Activated naive CD4-positive, alpha-beta T cell treated with anti-CD3 and anti-CD28 coated beads for 36 hours (primary cell): ENCODE measurements at places on chromosomes 11 and 22.
A peak's percentile ranks its signal among the peaks of the same experiment; 100 is the strongest.

GRCh38 chr11:11788063-11788710, 53.6 kb upstream of the USP47 start:
- DNase-seq: no peak

- DNase-seq: no peak
Observed at GRCh38 chr11:86287468-86287796, 14.6 kb upstream of the HIKESHI start.

GRCh38 chr11:3123761-3124733, 41.1 kb downstream of the OSBPL5 start:
- DNase-seq: no peak

- peak; percentile 33 for DNase-seq
Observed at GRCh38 chr11:534396-535209, 773 bp downstream of the HRAS start.

- no peak for DNase-seq
Observed at GRCh38 chr11:91296629-91297028, 928.0 kb upstream of the FAT3 start.

DNA sequence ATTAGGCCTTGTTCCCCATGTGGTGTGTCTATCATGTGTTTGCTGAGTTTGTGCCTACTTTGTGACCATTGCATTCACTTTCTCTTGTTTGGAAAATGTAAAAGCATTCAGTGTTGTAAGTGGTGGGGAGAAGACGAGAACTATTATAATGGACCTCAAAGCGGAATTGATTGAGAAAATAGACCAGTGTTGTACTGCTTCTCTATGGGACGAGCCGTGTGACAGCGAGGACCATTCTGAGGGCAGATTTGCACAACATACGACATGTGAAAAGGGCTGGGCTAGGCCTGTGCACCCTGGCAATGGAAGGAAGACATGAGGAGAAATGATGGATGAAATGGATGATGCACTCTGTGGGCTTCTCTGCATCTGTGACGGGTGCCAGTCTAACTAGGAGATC, 233.5 kb downstream of the DSCAML1 start:
- DNase-seq: no peak

DNA sequence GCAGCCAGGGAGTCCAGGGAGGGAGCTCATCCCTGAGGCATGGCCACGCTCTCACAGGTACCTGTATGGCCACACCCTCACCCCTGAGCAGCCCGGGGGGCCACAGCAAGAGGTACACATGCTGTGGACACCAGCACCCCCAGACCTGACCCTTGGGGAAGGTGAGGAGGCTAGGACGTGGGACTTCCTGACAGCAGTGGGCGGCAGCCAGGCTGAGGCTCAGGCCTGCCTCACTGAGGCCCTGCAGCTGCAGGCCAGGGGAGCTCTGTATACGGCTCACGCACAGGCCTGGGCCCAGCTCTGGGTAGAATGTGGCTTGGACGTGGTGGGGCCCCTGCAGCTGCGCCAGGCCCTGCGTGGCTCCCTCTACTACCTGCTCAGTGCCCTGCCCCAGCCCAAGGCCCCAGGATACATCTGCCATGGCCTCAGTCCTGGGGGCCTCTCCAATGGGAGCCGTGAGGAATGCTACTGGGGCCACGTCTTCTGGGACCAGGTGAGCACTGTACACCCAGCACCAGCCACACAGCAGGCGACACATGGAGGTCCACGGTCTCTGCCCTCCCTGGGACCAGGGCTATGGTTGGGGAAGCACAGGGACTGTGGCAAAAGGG, 1.8 kb downstream of the PGGHG start:
- no peak for DNase-seq

DNA sequence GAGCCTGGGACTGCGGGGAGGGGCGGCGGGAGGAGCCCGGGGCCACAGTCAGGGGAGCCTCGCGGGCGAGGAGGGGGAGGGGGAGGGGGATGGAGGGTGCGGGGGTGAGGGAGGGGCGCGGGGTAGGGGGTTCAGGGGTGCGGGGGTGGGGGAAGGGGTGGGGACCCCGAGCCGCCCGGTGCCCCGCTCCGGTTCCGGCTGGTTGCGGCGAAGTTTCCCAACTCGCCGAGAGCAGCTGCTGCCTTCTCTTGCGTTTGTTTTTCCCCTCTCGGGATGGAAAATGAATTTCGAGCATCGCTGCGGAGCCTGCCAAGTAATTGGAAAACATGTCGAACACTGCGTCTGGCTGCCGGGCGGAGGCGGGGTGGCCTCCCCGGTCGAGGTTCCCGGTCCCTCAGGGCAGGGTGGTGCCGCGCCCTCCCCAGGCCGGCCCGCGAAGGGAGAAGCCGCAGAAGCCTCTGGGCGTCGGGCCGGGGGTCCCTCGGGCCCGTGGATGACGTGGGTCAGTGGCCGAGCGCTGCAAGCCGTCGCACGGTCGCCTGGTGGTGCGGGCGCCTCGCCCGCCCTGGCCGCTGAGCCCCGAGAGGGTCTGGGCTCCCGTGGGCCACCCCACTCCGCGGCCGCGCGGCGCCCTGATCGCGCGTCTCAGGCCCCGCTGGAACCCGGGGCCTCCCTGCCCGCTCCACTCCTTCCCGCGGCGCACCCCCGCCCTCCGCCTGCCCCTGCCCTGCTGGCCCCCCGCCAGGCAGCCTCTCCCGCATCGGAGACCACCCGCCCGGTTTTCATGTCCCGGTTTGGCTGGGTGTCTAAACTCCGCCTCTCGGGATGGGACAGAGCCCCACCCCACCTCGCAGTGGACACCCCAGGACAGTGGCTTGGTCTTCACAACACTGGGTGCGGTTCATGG, 12.1 kb downstream of the SPATA19 start:
- DNase-seq: no peak

DNA sequence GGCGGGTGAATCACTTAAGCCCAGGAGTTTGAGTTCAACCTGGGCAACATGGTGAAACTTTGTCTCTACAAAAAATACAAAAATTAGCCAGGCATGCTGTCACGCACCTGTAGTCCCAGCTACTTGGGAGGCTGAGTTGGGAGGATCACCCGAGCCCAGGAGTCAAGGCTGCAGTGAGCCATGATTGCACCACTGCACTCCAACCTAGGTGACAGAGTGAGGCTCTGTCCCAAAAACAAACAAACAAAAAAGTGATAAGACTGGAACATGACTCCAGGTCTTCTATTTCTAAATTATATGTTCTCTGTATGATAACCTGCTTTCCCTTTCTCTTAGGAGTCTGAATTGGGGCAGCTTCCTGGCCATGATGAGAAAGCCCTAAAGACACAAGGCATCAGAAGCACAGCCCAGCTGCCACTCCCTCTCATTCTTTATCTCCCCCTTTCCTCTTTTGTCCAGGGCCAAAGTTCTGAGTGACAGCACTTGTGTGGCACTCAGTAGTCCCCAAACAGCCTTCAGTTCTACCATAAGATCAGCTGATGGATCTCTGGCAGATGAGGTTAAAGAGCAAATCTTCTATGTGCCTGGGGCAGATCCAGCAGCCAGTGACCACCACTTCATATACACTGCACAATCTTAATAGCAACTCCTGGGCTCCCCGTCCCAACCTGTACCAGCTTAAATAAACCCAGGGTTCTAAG, 136.0 kb downstream of the C11orf58 start:
- DNase-seq: no peak

- DNase-seq: peak; percentile 34
Observed at GRCh38 chr11:14105446-14105845, 142.9 kb downstream of the SPON1 start.

- no peak for DNase-seq
Observed at GRCh38 chr11:28089378-28089777, 18.6 kb downstream of the KIF18A start.
